ENCODE measurements at places on chromosomes 4 and X.

DNA sequence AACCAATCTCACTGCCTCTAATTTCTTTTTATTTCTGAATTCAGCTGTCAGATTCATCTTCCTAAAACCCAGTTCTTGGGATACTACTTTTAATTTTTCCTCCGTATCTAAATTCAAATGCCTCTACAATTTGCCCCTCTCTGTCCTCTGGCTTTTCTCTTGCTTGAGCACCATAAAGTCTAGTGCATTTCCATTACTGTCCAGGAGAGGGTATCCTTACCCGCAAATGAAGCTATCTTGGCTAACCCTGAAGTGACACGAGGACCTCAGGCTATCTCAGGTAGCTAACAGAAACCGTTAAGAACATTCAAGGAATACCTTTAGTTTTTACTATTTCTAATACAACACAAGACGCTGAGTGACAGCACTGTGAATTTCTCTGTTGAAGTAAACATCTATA is 49.4 kb upstream of the PRR32 start:
- DNase-seq: no peak

DNA sequence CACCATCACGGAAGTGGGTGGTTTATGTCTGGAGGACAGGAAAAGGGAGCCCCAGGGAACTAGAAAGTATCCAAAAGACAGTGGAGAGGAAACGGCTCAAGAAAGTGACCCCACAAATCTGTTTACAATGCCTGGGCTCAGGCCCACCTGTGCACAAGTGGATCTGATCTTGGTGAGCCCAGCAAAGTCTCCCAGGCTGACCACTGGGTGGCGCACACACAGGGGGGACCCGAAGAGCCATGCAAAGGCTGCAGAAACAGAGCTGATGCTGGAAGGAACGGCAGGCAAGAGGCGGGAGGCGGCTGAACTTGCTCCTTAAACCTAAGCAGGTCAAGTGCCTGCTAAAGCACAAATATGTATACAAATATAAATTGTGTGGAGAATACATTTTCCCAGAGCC is 9.6 kb downstream of the HAUS7 start:
- DNase-seq: no peak

DNA sequence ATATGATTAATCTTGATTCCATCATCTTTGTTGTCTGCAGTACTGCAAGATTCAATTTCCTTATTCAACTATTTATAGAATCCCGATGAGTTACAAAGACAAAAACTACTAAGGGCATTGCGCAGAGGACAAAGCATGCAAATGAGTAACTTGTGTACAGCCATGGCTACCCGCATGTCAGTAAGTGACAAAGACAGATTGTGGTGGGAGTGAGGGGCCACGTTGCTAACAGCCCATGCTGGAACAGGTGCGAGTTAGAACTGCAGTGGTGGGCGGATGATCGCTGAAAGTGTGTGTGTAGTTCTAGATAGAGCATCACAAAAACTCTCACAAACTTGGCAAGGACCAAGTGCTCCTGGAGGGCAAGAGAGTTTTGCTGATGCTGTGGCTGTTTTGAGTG is 49.5 kb downstream of the ACOX3 start:
- no peak for DNase-seq

GRCh38 chrX:32532262-32532661 is 679.1 kb downstream of the DMD start:
- DNase-seq: no peak

- DNase-seq: no peak
These were observed 72.6 kb upstream of the ADAMTS3 start for GRCh38 chr4:72641611-72642010.

DNA sequence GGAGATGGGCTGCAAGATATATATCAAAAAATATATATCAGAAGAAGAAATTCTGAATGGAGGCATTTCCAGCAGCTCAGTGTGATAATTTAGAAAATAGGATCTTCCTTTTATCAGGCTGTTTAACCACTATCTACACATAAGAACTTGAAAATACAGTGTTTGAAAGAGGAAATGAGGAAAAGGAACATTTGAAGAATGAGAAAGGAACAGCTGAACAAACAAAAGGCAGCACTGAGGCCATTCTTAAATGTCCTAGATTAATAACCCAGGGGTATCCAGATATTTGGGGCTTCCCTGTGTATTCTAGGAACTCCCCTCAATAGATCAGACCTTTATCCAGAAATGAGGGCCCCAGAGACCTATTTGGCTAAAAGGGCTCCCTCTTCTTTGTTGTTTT is 4.1 kb downstream of the SLC39A8 start:
- no peak for DNase-seq

DNA sequence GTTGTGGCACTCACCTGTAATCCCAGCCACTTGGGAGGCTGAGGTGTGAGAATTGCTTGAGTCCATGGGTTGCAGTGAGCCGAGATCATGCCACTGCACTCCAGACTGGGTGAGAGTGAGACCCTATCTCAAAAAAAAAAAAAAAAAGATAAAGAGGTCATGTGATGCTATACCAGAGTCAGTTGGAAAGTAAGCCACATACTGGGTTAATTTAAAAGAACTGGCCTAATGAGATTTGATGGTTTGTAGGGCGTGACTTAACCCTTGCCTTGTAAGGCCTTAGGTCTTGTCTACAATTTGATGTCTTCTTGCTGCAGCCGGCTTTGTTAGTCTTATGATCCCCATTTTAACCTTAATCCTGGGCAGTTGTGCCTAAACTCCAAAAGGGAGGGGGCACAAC is 5.2 kb downstream of the MGST2 start:
- no peak for DNase-seq

DNA sequence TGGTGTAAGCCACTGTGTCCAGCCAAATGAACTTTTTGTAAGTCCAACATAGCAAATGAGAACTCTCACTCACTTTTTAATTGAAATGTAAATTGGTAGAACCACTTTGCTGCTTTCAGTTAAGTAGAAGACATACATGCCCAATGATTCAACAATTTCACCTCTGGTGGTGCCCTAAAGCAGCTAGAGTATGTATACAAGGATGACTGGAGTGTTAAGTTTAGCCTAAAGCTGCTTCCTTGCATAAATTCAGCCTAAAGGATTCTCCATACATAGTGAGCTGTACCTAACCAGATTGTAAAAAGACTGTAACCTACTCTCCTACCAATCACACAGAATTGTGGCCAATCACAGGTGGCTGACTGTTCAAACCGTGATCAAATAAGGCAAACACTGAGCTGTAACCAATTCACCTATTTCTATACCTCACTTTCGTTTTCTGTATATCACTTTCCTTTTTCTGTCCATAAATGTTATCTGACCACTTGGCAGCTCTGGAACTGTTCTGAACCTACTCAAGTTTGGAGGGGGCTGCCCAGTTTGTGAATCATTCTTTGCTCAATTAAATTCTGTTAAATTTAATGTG is 39.9 kb downstream of the PDS5A start:
- no peak for DNase-seq

DNA sequence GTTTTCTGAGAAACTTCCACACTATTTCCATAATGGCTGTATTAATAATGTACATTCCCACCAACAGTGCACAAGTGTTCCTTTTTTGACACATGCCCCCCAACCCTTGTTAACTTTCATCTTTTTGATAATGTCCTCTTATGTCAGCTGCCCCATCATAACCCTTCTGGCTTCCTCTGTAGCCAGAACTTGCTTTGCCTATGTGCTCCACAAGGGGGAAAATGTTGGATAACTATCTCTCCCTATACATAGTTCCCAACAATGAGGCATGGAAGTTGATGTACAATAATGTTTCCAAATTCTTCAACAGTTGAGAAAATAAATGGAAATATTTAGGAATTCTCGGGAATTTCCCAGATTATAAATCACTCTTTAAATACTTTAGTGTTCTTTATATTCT is 142.9 kb downstream of the ASB9 start:
- no peak for DNase-seq

DNA sequence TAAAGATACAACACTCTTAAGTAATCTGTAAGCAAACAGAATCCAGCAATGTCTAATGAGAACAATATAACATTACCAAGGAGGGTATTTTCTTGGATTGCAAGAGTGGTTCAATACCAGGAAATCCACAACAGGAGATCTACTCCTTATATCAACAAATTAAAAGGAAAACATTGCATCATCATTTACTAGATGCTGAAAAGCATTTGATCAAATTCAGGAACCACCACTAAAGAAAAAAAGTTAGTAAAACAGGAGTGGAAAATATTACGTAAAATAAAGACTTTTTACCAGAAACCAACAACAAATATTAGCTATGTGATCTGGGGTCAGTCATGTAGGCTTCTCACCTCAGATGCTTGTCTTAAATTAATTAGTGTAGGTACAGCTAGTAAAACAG is 66.8 kb upstream of the MAB21L2 start:
- no peak for DNase-seq

- no peak for DNase-seq
These were observed 332.3 kb upstream of the HTR2C start for GRCh38 chrX:114251575-114251974.

- no peak for DNase-seq
These were observed 65.3 kb downstream of the CASP3 start for GRCh38 chr4:184583738-184584502.

GRCh38 chr4:10535912-10536311 is 78.7 kb upstream of the ZNF518B start:
- no peak for DNase-seq

- DNase-seq: no peak
These were observed 24.1 kb downstream of the CXCL8 start for GRCh38 chr4:73764513-73764912.

DNA sequence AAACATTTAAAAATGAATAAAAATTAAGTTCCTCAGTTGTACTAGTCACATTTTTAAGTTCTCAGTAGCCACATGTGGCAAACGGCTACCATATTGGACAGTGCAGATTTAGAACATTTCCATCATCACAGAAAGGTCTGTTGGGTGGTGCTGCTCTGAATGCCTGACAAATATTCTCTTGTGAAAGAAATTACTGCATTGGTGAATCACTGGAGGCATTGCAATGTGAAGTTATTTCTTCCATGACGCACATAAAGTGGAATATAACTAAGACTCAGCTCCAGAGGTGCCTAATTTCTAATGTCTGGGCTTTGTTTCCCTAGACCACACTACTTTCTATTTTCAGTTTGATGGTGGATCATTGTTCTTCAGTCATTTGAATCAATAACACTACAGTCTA is 44.9 kb downstream of the CLNK start:
- DNase-seq: no peak

DNA sequence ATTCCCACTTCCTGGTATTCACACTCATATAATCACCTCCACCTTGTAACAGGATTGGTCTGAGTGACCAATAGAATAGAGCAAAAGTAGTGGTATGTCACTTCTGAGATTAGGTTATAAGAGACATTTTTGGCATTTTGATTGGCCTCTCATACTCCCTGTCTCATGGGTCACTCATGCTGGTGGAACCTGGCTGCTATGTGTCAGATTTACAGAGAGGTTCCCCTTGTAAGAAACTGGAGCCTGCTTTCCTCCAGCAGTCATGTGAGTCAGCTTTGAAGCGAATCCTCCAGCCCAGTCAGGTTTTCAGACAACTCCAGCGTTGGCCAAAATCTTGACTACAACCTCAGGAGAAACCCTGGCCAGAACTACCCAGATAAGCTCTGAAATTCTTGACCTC is 2.6 kb upstream of the OTUD4 start:
- DNase-seq: no peak

DNA sequence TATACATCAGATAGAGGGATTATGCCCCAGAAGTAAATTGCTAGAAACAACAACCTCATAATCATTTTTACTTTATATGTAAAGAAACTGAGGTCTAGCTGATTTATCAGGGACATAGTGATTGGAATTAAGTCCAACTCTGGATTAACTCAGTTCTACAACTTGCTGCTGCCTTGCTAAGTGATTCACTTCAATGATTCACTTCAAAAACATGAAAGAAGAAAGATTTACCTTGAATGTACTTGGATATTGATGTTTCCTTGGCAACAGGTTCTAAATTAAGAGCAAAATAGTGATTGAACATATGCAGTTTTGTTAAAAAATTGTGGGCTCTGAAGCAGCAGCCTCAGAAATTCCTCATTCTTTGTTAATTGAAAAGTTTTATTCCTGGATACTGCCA is 99.8 kb upstream of the H2AZ1 start:
- DNase-seq: no peak

Data from bone marrow (tissue), 2 donors.